Tibial artery (tissue), 4 donors: ENCODE measurements at places on chromosomes 4 and X.

- DNase-seq, result no peak
These were observed 37.5 kb upstream of the STK26 start for GRCh38 chrX:131985526-131986049.

GRCh38 chr4:23762551-23762950 is 127.3 kb downstream of the PPARGC1A start:
- no peak for DNase-seq

DNA sequence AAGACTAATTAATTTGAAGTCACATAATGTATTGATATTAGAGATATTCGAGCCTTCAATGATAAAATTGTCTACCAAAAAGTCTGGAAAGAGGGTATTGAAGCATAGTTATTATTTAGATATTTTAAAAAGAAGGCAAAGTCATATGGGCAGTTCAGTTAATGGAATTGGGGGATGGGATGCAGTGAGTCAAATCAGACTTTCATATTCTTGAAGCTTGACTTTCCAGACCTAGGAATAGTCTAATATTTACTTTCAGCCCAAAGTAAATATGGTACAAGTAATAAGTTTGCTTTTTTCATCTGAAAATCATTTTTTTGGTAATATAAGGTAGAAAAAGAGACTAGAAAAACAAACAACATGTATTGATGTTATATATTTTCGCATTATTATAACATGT is 2017.8 kb downstream of the C4orf33 start:
- no peak for DNase-seq

DNA sequence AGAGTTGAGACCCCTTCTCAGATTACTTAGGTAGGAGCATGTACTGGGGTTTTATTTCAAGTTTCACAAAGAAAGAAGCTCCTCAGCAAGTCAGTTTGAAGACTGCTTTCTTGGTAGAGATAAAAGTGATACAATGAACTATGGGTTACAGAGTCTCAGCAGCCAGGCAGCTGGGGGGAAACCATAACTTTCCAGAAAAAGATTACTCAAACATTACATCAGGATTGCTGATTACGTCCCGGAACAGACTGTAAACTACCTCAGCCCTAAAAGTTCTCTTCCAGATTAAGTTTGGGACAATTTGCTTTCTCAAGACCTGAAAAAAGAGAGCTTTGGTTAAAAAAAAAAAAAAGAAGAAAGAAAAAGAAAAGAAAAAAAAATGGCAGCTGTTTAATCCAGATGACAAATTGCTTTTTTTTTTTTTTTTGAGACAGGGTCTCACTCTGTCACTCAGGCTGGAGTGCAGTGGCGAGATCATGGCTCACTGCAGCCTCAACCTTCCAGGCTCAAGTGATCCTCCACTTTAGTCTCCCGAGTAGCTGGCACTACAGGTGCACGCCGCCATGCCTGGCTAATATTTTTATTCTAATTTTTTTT is 16.6 kb downstream of the SAT1 start:
- no peak for DNase-seq

GRCh38 chr4:183012879-183013729 is 86.0 kb upstream of the WWC2 start:
- no peak for DNase-seq

DNA sequence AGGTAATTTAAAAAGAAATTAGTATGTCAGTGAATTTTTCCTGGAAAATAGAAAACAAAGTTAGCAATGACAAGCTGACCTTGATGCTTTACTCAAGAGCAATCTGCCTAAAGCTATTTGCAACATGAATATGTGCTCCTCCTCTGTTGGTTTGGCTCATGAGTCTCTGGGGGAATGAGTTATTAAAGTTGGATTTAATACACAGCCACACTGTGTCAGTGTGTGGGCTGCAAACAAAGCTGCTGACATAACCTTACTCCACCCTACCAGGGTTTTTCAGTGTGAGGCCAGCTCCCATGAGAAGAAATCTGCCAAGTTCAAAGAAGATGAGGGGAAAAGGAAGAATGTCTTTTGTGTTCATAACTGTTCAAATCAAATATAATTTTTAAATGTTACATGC is 280.5 kb downstream of the TLL1 start:
- DNase-seq, result no peak

- no peak for DNase-seq
These were observed 66.9 kb downstream of the TAB3 start for GRCh38 chrX:30822068-30822681.

GRCh38 chr4:82043081-82043808 is 330.5 kb downstream of the HNRNPD start:
- no peak for DNase-seq

DNA sequence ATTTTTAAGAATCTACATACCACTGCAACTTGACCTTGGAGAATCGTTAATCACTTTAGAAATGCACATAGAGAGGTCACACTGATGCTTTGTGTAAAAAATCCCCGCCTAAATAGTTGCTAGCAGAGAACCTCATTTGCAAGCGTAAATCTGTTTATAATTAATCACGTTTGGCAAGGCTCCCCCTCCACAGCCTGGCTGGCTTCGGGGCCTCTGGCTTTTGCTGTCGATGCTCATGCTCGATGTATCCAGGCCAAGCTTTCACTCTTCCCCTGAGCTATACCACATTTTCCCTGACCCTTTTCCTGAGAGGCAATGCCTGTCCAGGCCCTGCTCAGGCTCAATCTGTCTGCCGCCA is 23.4 kb downstream of the CYTL1 start:
- DNase-seq, result no peak

DNA sequence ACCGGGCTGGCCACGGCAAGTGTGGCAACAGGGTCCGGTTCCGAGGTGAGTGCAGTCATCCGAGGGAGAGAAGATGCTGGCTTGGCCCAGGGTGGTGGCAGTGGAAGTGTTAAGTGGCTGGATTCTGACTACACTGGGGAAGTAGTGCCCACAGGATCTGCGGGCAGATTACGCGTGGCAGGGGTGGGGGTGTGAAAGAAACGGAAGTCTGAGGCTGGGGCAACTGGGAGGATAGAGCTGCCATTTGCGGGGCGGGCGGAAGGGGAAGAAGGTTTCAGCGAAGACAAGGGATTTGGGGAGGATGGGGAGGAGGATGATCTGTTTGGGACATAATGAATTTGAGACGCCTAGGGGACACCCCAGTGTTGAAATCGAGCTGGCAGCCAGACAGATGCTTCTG is 5.3 kb downstream of the RS1 start:
- no peak for DNase-seq

- peak; percentile 65 for DNase-seq
These were observed 125.1 kb downstream of the RAPGEF2 start for GRCh38 chr4:159227984-159228383.

- no peak for DNase-seq
These were observed 54.4 kb downstream of the PALLD start for GRCh38 chr4:168551211-168551610.

- no peak for DNase-seq
These were observed 235.8 kb downstream of the TRAM1L1 start for GRCh38 chr4:116849620-116850019.

DNA sequence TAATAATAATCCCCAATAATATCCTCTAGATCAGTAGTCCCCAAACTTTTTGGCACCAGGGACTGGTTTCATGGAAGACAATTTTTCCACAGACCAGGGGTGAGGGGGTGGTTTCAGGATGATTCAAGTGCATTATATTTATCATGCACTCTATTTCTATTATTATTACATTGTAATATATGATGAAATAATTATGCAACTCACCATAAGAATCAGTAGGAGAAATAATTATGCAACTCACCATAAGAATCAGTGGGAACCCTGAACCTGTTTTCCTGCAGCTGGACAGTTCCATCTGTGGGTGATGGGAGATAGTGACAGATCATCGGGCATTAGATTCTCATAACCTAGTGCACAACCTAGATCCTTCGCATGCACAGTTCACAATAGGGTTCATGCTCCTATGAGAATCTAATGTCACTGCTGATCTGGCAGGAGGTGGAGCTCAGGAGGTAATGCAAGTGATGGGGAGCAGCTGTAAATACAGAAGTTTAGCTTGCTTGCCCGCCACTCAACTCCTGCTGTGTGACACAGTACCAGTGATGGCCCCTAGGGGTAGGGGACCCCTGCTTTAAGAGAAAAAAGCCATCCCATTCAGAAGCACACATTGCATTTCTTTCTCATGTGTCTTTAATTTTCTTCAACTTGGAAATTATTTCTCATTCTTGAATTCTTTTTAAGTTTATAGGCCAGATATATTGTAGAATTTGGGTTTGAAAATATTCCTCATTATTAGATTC is 16.0 kb upstream of the SH3RF1 start:
- no peak for DNase-seq
